ENCODE measurements at places on chromosomes 11 and 22. TPM values are rescaled to one million over a fixed set of nuclear protein-coding genes. Genes with fewer than 3 reads are reported as not detected.

- no peaks in the 10 kb centered on the region for H3K4me1 ChIP-seq
- peaks cover 60% of the 10 kb centered on the region for H3K36me3 ChIP-seq
- H3K27me3 ChIP-seq = no peaks in the 10 kb centered on the region
- no peak for DNase-seq
Measured at GRCh38 chr22:31268281-31268680, 24.0 kb downstream of the PIK3IP1 start.

DNA sequence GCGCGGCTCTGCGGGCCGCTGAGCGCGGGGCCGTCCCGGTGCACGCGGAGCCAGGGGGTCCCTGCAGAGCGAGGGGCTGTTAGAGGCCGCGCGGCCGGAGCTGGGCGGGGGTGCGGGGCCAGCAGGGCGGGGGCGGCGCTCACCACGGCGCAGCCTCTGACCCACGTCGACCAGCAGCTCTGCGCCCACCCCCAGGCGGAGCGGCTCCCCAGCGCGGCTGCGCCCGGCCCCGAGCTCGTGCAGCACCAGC, 385 bp upstream of the SCO2 start:
- no peak for DNase-seq
- H3K4me1 ChIP-seq = peaks cover 43% of the 10 kb centered on the region
- no peaks in the 10 kb centered on the region for H3K27me3 ChIP-seq
- peak overlapping the region; percentile 86 for H3K27ac ChIP-seq

The FAM180B gene
- 0.15 TPM for total RNA-seq

The CEND1 gene
- total RNA-seq = 1.6 TPM

The NRXN2 gene
- not detected for total RNA-seq

All from activated CD4-positive, alpha-beta memory T cell treated with anti-CD3 and anti-CD28 coated beads, Interleukin-2, amount 10 ng/mL, durations not matched to agents 7 days and 5 days (primary cell).